Activated T-helper 1 cell treated with anti-CD3 and anti-CD28 coated beads, Interleukin-2, amount 50 U/mL, for 16 hours (primary cell): ENCODE measurements at places on chromosomes 6 and 20.

DNA sequence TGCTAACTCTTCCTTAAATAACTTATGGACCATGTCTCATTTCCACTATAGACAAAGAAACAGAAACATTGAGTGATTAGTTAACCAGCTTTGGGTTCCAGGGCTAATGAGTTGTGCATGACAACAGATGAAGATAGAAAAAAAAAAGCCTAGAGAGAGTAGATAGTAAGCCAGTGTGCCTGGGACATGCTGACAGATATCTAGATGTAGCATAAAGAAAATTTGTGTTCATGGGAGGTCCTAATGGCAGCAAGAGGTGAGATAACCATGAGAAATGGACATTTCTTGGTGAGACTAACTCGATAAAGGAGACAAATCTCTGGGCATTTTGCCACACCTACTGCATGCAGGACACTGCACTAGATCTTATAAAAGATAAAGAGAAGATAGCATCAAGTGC, 2.8 kb upstream of the BTN3A3 start:
- no peak for DNase-seq

- DNase-seq: no peak
Measured at GRCh38 chr6:135871878-135872277, 20.4 kb downstream of the PDE7B start.

DNA sequence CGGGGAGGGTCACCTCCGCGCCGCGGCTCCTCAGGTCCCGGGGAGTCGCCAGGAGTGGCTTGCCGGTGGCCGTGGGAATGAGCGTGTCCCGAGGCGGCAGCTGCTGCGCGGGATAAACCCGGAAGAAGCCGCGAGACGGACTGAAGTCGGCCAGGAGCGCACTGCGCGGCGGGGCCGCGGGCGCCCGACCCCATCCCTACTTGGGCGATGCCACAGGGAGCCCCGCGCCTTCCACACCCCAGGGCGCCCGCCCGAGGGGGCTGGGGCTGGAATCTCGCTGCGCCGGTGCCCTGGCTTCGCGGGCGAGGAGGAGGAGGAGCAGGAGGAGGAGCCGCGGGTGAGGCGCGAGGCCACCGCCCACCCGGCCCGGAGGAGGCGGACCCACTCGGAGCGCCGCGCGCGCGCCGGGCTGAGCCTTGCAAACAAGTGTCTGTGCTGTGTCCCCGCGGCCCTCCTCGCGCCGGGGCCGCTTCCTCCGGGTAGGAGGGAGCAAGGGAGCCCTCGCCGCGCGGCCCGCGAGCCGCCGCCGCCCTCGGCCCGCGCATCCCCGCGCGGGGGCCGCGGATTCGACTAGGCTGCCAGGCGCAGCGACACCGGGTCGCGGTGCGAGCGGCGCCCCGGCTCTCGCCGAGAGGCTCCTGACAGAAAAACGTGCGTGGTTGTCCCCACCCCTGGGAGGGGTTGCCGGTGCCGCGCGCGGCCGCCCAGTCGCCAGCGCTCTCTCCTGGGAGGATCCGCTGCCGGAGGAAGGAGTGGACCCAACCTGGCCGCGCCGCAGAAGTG, at the start of gene ZDHHC14:
ZDHHC14 (plus strand) TSS at position 412 of the 783 bp plus-strand sequence.
- DNase-seq: peak; percentile 83

- DNase-seq: no peak
Measured at GRCh38 chr6:117776441-117776840, 101.2 kb downstream of the NUS1 start.

DNA sequence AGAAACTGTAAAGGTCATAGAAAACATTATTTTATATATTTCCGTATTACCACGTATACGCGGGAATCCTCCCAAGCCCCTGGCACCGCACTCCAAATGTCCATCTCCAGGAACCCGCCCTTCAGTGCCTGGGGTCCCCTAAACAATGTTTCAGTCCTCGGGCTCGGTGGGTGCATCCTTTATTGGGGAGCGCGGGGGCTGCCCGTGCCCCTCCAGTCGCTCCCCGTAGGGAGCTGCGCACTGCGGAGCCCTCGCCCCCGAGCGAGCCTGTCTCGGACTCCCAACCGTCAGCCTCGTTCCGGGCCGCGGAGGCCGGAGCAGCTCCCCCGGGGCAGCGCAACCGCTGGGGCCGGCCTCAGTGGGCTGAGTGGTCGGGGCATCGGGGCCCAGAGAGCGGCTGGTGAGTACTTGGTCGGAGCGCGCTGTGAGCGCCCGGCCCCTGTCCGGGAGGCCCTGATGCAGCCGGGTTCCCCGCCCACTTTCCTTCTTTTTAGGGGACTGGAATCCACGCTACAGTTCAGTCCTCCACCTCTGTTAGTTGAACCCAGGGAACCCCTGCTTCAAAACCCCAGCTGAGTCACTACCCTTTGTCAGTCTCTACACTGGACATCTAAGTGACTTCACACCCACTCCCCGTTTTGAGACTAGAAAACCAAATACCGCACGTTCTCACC, at the start of gene DNAH8:
DNAH8 (plus strand) TSS at position 296 of the 674 bp plus-strand sequence. CDS start 7,499 bp downstream, outside the sequence.
- DNase-seq: no peak

- no peak for DNase-seq
Measured at GRCh38 chr6:167787896-167788562, 38.7 kb upstream of the AFDN start.

DNA sequence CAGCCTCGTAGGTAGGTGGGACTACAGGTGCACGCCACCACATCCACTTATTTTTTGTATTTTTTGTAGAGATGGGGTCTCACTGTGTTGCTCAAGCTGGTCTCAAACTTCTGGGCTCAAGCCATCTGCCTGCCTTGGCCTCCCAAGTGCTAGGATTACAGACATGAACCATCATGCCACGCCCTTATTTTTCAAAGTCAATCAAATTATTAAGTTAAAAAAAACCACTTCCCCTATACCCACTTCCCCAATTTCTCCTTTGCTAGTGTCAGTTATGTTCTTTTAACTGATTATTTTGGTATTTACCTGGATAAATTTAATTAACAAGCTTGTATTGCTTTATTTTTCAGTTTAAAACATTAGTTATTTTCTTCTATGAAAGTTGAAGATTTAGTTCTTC, 49.6 kb downstream of the RIOK1 start:
- no peak for DNase-seq

GRCh38 chr20:36866164-36866563, 9.8 kb upstream of the TLDC2 start:
- DNase-seq: no peak

- no peak for DNase-seq
Measured at GRCh38 chr6:35396991-35397390, 54.6 kb downstream of the PPARD start.

- DNase-seq: no peak
Measured at GRCh38 chr6:109373331-109373730, 8.9 kb downstream of the CD164 start.

- DNase-seq: no peak
Measured at GRCh38 chr6:166908811-166909210, 47.5 kb downstream of the RNASET2 start.
